ENCODE measurements at places on chromosomes 7 and 10. TPM values are rescaled to one million over a fixed set of nuclear protein-coding genes. Genes with fewer than 3 reads are reported as not detected.

The MYL7 gene
- polyA plus RNA-seq, result 2,069 TPM

DNA sequence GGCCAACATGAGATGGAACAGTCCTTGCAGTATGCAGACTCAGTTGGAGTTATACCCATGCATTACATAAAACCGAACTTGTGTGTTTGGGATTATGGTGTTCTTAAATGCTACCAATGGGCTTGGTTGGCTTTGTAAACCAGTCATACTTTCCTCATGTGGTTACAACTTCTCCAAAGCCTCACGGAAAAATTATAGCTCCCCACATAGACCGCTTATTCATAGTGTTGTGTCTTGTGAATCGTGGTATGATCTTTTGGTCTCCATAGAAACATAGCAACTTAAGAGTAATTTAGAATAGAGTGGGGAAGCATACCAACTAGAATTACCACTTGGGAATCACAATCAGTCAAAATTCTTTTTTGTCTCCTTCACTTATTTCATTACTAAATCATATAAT, 112.3 kb upstream of the FZD1 start:
- DNase-seq, result no peak

DNA sequence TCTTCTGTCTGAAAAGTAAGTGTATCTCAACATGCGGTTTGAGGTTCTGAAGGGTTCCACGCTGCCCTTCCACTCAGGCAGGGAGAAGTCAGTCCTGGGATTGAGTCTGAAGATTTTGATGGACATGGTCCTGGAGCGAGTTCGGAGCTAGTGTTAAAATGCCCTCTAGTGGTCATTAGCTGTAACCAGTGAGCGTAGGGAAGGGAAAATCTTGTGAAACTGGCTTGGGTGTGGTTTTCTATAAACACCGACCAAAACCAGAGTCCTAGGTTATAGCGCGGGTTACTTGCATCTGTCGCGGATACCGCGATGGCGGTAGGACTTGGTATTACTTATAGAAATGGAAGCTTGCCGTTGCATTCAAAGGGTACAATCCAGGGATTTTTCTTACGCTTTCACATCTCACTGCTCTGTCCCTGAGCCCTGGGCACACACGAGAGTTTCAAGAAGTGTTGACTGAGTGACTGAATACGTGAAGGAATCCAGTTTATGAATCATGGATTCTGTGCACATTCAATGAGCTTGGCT, 348.2 kb upstream of the C7orf33 start:
- no peak for DNase-seq

GRCh38 chr7:73723813-73724212, 4.3 kb upstream of the STX1A start:
- no peak for DNase-seq

- DNase-seq, result no peak
These were observed 558.9 kb downstream of the SH2D4B start for GRCh38 chr10:81096558-81096957.

GRCh38 chr10:77350711-77351119, 286.9 kb downstream of the KCNMA1 start:
- no peak for DNase-seq

DNA sequence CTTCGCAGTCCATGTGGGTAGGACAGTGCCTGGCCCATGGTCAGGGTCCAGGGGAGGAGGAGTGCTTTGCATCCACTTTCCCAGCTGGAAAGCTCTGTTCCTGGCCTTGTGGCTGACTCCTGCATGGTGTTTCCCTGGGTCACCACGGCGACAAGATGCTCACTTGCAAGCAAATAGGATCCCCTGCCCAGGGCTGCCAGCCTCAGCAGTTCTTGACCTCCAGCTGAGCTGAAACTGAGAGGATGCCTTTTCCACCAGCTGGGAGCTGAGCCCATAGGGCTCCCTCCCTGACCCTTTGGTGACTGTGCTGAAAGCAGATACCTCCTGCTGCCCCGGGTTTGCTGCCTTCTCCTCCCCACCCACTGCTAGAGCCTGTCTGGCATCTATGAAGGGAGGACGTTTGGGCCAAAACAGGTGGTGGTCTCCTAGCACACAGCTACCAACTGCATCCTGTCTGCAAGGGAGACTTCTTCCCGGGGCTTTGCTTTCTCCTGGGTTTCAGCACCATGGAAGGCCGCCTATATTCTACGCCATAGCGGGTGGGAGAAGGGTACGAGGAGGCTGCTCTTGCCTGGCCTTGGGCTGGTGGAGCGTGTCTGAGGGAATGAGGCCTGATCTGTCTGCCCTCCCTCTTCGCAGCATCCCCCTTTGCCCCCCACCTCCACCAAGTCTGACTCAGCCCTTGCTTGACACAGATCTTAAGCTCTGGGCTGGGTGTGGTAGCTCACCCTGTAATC, 34.4 kb downstream of the UBTD1 start:
- no peak for DNase-seq

DNA sequence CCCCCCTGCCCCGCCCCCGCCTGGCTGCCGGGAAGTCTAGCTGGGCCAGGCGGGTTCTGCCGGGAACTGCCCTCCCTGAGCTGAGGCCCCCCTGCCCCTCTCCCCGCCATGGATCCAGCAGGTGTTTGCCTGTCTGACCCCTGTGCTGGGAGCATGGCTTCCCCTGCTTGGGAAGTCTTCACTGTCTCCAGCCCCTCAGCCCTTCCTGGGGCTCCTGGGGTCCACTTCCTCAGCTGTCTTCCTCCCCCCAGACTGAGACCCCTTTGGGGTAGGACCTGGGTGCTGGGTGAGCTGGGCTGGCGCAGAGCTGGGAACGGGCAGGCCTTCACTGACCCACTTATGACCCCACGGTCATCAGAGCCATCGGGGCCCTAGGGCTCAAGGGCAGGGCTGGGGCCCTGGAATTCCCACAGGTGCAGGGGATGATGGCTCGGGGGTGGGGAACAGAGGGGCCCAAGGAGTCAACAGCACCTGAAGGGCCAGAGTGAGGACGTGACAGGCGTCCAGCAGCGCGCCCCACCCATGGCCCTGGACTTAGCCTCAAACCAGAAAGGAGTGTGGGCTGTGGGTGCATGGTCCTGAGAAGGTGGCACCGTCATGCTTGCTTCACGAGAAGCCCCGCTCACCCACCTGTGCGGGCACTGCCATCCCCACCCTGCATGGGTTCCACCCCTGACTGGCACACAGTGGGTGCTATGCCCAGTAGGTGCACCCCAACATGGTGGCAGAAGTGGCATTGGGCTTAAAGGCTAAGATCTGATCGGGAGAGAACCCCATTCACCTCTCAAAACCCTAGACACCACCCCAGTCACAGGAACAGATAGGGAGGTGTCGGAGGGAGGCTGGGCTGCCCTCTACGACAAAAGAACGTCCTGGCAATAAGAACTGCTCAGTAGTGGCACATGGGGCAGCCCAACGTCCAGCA, 16.2 kb upstream of the TNRC18 start:
- DNase-seq, result no peak

- DNase-seq, result no peak
These were observed 12.5 kb upstream of the NKX2-3 start for GRCh38 chr10:99520040-99520846.

The VWA2 gene
- 0.01 TPM for polyA plus RNA-seq

The UPK3B gene
- 0.09 TPM for polyA plus RNA-seq

GRCh38 chr10:4234661-4235060, 449.7 kb upstream of the KLF6 start:
- no peak for DNase-seq

DNA sequence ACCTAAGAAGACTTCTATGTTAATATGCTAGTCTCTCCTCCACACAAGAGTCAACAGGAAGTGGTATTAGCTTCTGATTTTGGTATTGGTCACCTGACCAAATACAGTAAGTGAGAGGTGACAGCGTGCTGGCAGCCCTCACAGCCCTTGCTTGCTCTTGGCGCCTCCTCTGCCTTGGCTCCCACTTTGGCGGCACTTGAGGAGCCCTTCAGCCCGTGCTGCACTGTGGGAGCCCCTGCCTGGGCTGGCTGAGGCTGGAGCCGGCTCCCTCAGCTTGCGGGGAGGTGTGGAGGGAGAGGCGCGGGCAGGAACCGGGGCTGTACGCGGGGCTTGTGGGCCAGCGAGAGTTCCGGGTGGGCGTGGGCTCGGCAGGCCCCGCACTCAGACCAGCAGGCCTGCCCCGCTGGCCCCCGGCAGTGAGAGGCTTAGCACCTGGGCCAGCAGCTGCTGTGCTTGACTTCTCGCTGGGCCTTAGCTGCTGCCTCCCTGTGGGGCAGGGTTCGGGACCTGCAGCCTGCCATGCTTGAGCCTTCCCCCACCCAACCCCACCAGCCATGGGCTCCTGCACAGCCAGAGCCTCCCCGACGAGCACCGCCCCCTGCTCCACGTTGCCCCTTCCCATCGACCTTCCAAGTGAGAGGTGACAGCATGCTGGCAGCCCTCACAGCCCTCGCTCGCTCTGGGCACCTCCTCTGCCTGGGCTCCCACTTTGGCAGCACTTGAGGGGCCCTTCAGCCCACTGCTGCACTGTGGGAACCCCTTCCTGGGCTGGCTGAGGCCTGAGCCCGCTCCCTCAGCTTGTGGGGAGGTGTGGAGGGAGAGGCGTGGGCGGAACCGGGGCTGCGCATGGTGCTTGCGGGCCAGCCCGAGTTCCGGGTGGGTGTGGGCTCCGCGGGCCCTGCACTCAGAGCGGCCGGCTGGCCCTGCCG, 4.2 kb upstream of the ACSL5 start:
- DNase-seq, result no peak

- no peak for DNase-seq
These were observed 116.4 kb upstream of the SEM1 start for GRCh38 chr7:96826089-96826488.

GRCh38 chr7:12865593-12865992, 178.2 kb downstream of the ARL4A start:
- no peak for DNase-seq

The CCDC186 gene
- polyA plus RNA-seq, result 3.4 TPM

GRCh38 chr7:123784263-123784662, 35.5 kb upstream of the WASL start:
- no peak for DNase-seq

DNA sequence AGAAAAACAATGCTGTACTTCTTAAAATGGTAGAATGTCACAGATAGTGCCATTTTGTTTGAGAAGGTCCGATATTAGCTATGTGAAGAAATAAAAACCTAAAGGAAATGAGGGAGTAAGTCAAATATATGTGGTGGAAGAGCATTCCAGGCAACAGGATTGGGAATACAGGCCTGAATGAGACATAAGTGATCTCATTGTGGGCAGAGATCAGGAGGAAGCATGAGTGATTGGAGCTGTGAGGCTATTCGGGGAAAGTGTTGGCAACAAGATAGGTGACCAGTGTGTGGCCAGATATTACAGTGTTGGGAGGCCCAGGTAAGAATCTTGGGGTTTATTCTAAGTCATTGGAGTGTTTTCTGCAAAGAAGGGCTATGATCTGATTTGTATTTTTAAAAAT, 41.3 kb upstream of the AGMO start:
- no peak for DNase-seq

DNA sequence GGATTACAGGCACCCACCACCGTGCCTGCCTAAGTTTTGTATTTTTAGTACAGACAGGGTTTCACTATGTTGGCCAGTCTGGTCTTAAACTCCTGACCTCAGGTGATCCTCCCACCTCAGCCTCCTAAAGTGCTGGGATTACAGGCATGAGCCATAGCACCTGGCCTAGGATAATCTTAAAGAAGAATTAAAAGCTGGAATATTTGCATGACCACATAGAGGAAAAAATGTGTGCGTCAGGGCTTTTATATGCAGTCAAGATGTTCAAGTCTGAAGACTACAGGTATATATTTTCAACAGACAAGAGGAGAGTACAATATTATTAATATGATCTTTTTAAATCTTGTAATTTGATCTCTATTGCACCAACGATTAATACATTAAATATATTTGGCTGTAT, 39.5 kb downstream of the GNG11 start:
- no peak for DNase-seq

GRCh38 chr7:116770941-116771340, 91.4 kb upstream of the CAPZA2 start:
- no peak for DNase-seq

GRCh38 chr7:138049505-138050116, 26.6 kb upstream of the AKR1D1 start:
- DNase-seq, result no peak

DNA sequence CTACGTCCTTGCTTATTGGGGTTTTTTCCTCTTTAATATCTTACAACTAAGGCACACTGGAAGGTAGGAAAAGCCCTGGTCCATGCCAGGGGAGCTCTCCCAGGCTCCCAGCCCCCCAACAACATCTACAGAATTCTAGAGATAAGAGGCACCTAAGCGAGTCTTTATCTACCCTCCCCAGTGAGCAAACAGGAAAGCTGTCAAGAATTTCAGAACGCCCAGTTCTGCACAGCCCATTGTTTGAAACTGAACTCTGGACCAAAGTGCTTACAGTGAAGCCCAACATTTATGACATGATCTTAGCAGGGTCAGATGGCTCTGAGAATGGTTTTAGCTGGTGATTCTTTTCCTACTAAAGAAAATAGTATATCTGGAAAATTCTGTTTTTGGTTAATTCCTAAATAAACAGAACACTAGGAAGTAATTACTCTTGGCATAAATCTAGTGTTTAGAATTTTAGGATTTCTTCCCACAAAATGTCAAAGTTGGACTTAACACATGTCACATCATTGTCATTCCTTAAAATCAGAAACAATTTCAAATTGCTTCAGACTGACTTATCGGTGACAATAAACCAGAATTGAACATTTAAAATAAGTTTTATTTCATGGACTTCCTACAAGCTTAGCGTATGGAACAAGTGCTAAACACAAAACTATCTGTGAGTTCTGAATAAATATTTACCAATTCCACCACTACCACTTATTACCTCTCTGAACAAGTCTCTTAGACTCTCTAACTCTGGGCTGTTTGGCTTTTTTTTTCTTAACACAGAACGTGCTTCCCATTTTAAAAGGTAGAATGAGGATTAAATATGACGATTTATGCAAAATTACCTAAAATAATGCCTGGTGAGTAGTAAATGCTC, 31.3 kb upstream of the RNF32 start:
- no peak for DNase-seq

The BMPER gene
- 0.88 TPM for polyA plus RNA-seq

GRCh38 chr10:29084681-29085307, 204.1 kb upstream of the LYZL1 start:
- no peak for DNase-seq

The URGCP gene
- polyA plus RNA-seq, result 33.1 TPM

DNA sequence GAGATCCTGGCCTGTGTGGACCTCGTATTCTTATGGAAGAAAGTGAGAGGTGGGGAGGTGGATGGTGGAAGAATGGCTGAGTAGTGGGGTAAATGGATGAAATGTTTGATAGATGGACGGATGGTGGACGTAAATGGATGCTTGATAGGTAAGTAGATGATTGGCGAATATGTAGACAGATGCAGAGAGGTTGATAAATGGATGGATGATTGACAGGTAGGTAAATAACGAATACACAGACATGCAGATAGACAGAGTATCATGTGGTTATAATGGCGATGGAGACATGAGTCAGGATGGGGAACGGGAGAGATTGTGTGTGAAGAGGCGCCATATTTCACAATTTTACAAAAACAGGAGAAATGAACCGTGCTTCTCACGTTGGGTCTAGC, 219.5 kb downstream of the DIP2C start:
- DNase-seq, result no peak

- DNase-seq, result no peak
These were observed 487.6 kb downstream of the ARL4A start for GRCh38 chr7:13174991-13175390.

- DNase-seq, result no peak
These were observed 12.2 kb upstream of the KLRG2 start for GRCh38 chr7:139495580-139496125.

GRCh38 chr10:43227911-43228782, 38.7 kb downstream of the RASGEF1A start:
- no peak for DNase-seq

- no peak for DNase-seq
These were observed 1136.4 kb downstream of the TYW1 start for GRCh38 chr7:68133045-68133444.
